Activated CD8-positive, alpha-beta T cell treated with anti-CD3 and anti-CD28 coated beads, Interleukin-2, amount 10 ng/mL, durations not matched to agents 7 days and 5 days (primary cell): ENCODE measurements at places on chromosomes 3 and 15. TPM values are rescaled to one million over a fixed set of nuclear protein-coding genes. Genes with fewer than 3 reads are reported as not detected.

The UBE2E2 gene
- total RNA-seq: 11.3 TPM

The RCCD1 gene
- 31.9 TPM for total RNA-seq

The DNAH1 gene
- 20.2 TPM for total RNA-seq

The GOLGA8A gene
- 215 TPM for total RNA-seq

The DUOX1 gene
- total RNA-seq: not detected

The C3orf22 gene
- not detected for total RNA-seq

- no peaks in the 10 kb centered on the region for H3K4me1 ChIP-seq
- no peaks in the 10 kb centered on the region for H3K36me3 ChIP-seq
- DNase-seq: no peak
- H3K27ac ChIP-seq: no peak overlapping the region
- no peak overlapping the region for H3K4me3 ChIP-seq
Measured at GRCh38 chr3:135216659-135217058, 421.6 kb downstream of the EPHB1 start.

DNA sequence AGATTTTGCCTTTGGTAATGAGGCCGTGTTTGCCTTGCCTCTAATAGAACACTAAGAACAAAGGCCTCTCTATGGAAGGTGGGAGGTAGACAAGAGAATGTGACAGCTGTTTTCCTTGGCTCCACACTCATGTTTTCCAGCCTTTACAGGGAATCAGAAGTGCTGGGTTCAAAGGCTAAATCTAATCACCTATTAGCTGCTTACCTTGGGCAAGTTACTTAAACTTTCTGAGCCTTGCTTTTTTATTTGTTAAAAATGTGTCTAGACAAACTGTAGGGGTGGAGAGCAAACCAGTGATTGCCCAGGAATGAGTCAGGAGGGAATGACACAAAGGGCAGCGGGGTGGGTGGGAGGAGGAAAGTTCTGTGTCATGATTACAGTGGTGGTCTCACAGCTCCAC lies 179.0 kb downstream of the P3H2 start:
- no peaks in the 10 kb centered on the region for H3K4me1 ChIP-seq
- H3K36me3 ChIP-seq: no peaks in the 10 kb centered on the region
- DNase-seq: no peak
- H3K27ac ChIP-seq: no peak overlapping the region
- no peak overlapping the region for H3K4me3 ChIP-seq

- no peaks in the 10 kb centered on the region for H3K36me3 ChIP-seq
- peaks cover 2% of the 10 kb centered on the region for H3K4me1 ChIP-seq
- no peak for DNase-seq
- no peak overlapping the region for H3K4me3 ChIP-seq
- H3K27me3 ChIP-seq: peaks cover 47% of the 10 kb centered on the region
- no peak overlapping the region for H3K27ac ChIP-seq
Measured at GRCh38 chr3:184600685-184601377, 39.2 kb downstream of the EPHB3 start.

- H3K36me3 ChIP-seq: no peaks in the 10 kb centered on the region
- no peak for DNase-seq
- H3K27ac ChIP-seq: no peak overlapping the region
- H3K27me3 ChIP-seq: peaks cover 6% of the 10 kb centered on the region
- peaks cover 8% of the 10 kb centered on the region for H3K4me1 ChIP-seq
- H3K4me3 ChIP-seq: no peak overlapping the region
Measured at GRCh38 chr15:77075528-77075927, 4.6 kb upstream of the TSPAN3 start.

DNA sequence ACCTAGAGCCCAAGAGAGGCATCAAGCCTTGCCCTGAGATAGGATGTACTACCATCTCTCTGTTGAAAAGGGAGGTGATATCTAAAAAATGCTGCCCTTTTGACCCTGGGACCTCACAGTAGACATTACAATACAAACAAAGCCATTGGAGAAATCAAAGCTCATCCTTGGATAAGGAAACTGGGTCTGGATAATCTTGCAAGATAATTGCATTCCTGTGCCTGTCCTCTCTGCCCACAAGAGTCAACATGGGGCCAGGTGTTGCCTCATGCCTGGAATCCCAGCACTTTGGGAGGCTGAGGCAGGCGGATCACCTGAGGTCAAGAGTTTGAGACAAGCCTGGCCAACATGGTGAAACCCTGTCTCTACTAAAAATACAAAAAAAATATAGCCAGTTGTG lies 57.3 kb upstream of the DLG1 start:
- H3K36me3 ChIP-seq: peaks cover 4% of the 10 kb centered on the region
- H3K4me3 ChIP-seq: no peak overlapping the region
- H3K27me3 ChIP-seq: peaks cover 6% of the 10 kb centered on the region
- no peak for DNase-seq

GRCh38 chr3:78314327-78314726 lies 1274.4 kb downstream of the ROBO2 start:
- no peaks in the 10 kb centered on the region for H3K27me3 ChIP-seq
- H3K36me3 ChIP-seq: no peaks in the 10 kb centered on the region
- no peak overlapping the region for H3K4me3 ChIP-seq

DNA sequence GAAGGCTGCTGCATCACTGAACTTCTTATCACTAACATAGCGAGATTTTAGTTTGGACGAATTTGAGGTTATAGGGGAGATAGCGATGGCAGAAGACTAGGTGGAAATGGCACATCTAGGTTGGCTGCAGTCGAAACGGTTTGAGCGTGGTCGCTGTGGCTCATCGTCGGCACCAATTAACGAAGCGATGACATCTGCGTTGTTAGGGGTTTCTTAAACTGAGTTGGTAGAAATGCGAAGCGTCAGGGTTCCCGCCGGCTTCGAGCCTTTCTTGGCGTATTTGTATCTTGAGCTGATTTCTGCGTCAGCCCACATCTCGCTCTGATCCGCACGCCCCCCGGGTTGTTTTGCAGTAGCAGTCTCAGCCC lies 319 bp downstream of the LNP1 start:
- peaks cover 19% of the 10 kb centered on the region for H3K36me3 ChIP-seq
- peak overlapping the region; percentile 92 for H3K4me3 ChIP-seq
- peak; percentile 68 for DNase-seq
- H3K4me1 ChIP-seq: peaks cover 54% of the 10 kb centered on the region
- no peaks in the 10 kb centered on the region for H3K27me3 ChIP-seq

- no peaks in the 10 kb centered on the region for H3K36me3 ChIP-seq
- no peaks in the 10 kb centered on the region for H3K4me1 ChIP-seq
- H3K27me3 ChIP-seq: no peaks in the 10 kb centered on the region
- DNase-seq: no peak
- no peak overlapping the region for H3K27ac ChIP-seq
- H3K4me3 ChIP-seq: no peak overlapping the region
Measured at GRCh38 chr3:34405159-34405558, 606.7 kb downstream of the PDCD6IP start.

GRCh38 chr15:39511000-39511915 lies 69.6 kb upstream of the THBS1 start:
- no peaks in the 10 kb centered on the region for H3K36me3 ChIP-seq
- no peak overlapping the region for H3K4me3 ChIP-seq
- no peak overlapping the region for H3K27ac ChIP-seq
- DNase-seq: no peak
- H3K27me3 ChIP-seq: peaks cover 16% of the 10 kb centered on the region

DNA sequence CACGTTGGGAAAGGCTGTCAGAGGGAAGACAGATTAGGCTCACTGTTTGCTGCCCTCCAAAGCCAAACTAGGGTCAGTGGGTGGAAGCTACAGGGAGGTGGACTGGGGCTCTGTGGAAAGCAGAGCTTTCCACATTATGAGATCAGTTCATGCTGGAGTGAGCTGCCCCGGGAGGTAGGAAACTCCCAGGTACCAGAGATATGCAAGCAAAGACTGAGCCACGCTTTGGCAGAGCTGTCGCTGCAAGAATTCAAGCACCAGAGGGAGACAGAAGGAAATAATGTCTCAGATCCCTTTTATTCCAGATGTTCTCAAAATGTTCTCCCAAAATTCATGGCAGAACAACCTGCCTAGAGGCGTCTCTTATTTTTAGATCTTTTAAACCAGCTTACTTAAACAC lies 286.6 kb downstream of the WDR72 start:
- DNase-seq: no peak
- no peak overlapping the region for H3K4me3 ChIP-seq
- no peak overlapping the region for H3K27ac ChIP-seq
- no peaks in the 10 kb centered on the region for H3K36me3 ChIP-seq
- H3K4me1 ChIP-seq: no peaks in the 10 kb centered on the region

- peaks cover 11% of the 10 kb centered on the region for H3K4me1 ChIP-seq
- peak overlapping the region; percentile 16 for H3K4me3 ChIP-seq
- DNase-seq: no peak
- peaks cover 75% of the 10 kb centered on the region for H3K27me3 ChIP-seq
- no peak overlapping the region for H3K27ac ChIP-seq
Measured at GRCh38 chr3:72888546-72889309, 882 bp downstream of the GXYLT2 start.

GRCh38 chr3:151404316-151404715 lies 19.8 kb upstream of the P2RY12 start:
- H3K36me3 ChIP-seq: no peaks in the 10 kb centered on the region
- H3K4me1 ChIP-seq: no peaks in the 10 kb centered on the region
- H3K4me3 ChIP-seq: no peak overlapping the region

GRCh38 chr15:66768987-66769386 lies 67.0 kb downstream of the SMAD6 start:
- no peak for DNase-seq
- peaks cover 9% of the 10 kb centered on the region for H3K4me1 ChIP-seq
- H3K4me3 ChIP-seq: no peak overlapping the region
- H3K27ac ChIP-seq: no peak overlapping the region

- no peak overlapping the region for H3K27ac ChIP-seq
- peaks cover under 1% of the 10 kb centered on the region for H3K36me3 ChIP-seq
- H3K4me3 ChIP-seq: no peak overlapping the region
- peaks cover 20% of the 10 kb centered on the region for H3K4me1 ChIP-seq
Measured at GRCh38 chr15:31236184-31237042, 90.2 kb upstream of the KLF13 start.

- peaks cover 19% of the 10 kb centered on the region for H3K4me1 ChIP-seq
- H3K27ac ChIP-seq: no peak overlapping the region
- DNase-seq: no peak
- H3K36me3 ChIP-seq: no peaks in the 10 kb centered on the region
- H3K27me3 ChIP-seq: peaks cover 28% of the 10 kb centered on the region
- H3K4me3 ChIP-seq: no peak overlapping the region
Measured at GRCh38 chr15:78947506-78947905, 2.7 kb upstream of the CTSH start.

GRCh38 chr3:28206479-28206878 lies 34.9 kb upstream of the CMC1 start:
- H3K36me3 ChIP-seq: peaks cover 4% of the 10 kb centered on the region
- no peaks in the 10 kb centered on the region for H3K27me3 ChIP-seq
- no peak for DNase-seq
- peaks cover 13% of the 10 kb centered on the region for H3K4me1 ChIP-seq
- no peak overlapping the region for H3K27ac ChIP-seq

GRCh38 chr15:80801891-80802680 lies 22.9 kb downstream of the CEMIP start:
- H3K36me3 ChIP-seq: no peaks in the 10 kb centered on the region
- no peak for DNase-seq
- H3K4me3 ChIP-seq: no peak overlapping the region
- H3K27me3 ChIP-seq: peaks cover 9% of the 10 kb centered on the region

GRCh38 chr3:29100292-29100691 lies 180.6 kb upstream of the RBMS3 start:
- H3K27ac ChIP-seq: no peak overlapping the region
- H3K4me1 ChIP-seq: no peaks in the 10 kb centered on the region
- no peaks in the 10 kb centered on the region for H3K27me3 ChIP-seq
- DNase-seq: no peak
- H3K4me3 ChIP-seq: no peak overlapping the region
- H3K36me3 ChIP-seq: no peaks in the 10 kb centered on the region

DNA sequence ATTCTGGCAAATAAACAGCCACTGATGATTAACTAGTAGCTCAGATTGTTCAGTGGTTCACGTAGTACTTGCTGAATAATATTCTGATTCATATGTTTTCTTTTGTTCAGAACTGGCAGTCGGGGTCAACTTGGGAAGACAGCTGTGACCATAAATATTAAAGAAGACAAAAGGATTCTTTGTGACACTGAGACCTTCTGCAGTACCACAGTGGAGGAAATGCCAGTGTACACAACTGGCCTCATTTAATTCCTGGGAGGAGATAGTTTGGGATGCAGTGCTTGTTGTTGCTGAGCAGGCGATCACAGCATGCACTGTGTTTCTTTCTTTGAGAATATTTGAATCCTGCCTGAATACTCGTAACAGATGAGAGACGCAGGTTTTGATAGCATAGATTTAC lies 26.7 kb upstream of the MCF2L2 start:
- no peaks in the 10 kb centered on the region for H3K27me3 ChIP-seq
- no peak overlapping the region for H3K4me3 ChIP-seq

DNA sequence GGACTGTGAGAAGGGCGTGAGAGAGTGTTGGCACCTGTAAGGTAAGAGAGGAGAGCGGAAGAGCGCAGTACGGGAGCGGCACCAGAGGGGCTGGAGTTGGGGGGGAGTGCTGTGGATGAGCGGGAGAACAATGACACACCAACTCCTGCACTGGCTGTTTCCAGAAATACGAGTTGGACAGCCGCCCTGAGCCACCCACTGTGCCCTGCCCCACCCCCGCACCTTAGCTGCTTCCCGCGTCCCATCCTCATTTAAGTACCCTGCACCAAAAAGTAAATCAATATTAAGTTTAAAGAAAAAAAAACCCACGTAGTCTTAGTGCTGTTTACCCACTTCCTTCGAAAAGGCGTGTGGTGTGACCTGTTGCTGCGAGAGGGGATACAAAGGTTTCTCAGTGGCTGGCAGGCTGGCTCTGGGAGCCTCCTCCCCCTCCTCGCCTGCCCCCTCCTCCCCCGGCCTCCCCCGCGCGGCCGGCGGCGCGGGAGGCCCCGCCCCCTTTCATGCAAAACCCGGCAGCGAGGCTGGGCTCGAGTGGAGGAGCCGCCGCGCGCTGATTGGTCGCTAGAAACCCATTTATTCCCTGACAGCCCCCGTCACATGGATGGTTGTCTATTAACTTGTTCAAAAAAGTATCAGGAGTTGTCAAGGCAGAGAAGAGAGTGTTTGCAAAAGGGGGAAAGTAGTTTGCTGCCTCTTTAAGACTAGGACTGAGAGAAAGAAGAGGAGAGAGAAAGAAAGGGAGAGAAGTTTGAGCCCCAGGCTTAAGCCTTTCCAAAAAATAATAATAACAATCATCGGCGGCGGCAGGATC lies at the start of gene SOX2:
Gene SOX2 (plus strand): TSS at position 601 of the 811 bp plus-strand sequence. CDS start 436 bp downstream, outside the sequence.
- peak; percentile 32 for DNase-seq
- peaks cover 63% of the 10 kb centered on the region for H3K27me3 ChIP-seq
- no peak within 1 kb of the TSS for H3K4me3 ChIP-seq
- peaks cover 4% of the 10 kb centered on the region for H3K36me3 ChIP-seq
- peak within 1 kb of the TSS; percentile 46 for H3K27ac ChIP-seq
